ENCODE measurements at places on chromosomes 2 and 18.
A peak's percentile ranks its signal among the peaks of the same experiment; 100 is the strongest.

GRCh38 chr2:10961490-10961875 is 49.7 kb downstream of the KCNF1 start:
- DNase-seq: no peak

GRCh38 chr2:144835634-144836350 is 315.9 kb upstream of the ZEB2 start:
- DNase-seq: no peak

DNA sequence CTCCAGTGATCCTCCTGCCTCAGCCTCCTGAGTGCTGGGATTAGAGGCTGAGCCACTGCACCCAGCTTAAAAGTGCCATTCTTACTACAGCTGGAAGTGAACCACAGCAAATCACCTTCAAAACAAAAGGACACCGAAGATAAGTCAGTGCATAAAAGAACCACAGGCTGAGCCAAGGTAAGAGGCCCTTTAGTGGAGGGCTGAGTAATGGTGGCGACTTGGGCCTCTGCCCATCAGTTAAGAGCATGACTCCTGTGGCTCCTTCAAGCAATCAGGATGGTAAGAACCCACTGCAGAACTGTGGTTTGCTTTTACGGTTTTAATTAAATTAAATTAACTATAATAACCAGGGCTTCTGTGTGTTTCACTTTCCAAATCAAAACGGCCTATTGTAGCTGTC is 75.1 kb downstream of the CTAGE1 start:
- peak; percentile 55 for DNase-seq

DNA sequence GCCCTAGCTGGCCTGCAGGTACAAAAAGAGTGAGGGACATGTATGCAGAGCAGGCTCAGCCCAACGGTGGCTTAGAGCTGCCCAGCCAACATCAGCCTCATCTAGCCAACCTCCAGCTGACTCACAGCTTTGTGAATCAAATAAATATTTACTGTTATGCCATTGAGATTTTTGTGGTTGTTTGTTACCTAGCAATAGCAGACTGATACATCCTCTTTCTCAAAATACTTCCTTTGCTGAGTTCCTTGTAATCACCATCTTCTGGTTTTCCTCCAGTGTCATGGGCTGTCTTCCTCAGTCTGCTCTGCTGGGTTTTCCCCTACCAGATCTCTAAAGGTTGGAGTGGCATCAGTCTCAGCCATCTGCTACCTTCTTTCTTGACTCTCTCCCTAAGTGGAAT is 126.6 kb upstream of the SLC1A4 start:
- DNase-seq: no peak

GRCh38 chr2:64837116-64837731 is 152.0 kb upstream of the SLC1A4 start:
- DNase-seq: peak; percentile 24

- no peak for DNase-seq
These were observed 122.5 kb upstream of the RND3 start for GRCh38 chr2:150609831-150610582.

DNA sequence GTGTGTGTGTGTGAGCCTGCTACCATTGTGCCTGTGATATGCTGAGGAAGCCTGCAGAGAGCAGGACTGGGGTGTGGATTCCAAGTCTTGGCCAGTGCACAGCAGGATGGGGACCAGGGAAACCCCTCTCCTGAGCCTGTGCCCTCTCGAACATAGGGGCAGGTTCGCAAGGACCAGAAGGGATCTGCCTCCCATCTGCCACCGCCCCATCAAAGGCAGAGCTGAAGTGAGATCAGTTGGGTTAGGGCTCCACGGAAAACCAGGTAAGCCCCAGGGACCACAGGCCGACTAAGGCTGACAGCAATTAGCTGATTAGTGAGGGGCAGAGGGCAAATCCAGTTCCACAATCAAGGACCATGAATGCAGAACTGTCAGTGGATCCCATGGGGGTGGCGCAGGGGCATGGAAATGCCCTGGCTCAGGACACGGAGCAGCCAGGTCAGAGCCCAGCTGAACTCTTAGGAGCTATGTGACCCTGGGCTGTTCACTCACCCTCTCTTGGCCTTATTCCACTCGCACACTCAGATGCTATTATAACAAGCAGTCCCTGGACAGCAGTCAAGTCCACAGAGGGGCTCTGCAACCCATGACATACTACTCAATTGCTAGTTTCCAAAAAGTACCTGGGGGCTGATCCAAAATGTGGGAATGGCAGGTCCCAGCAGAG is 84.2 kb upstream of the ID2 start:
- DNase-seq: no peak

- no peak for DNase-seq
These were observed 381.2 kb downstream of the LPIN1 start for GRCh38 chr2:12127638-12128037.

GRCh38 chr2:73210696-73211095 is 3.3 kb upstream of the SMYD5 start:
- no peak for DNase-seq

GRCh38 chr2:201164166-201164565 is 18.8 kb upstream of the CASP10 start:
- DNase-seq: no peak

- no peak for DNase-seq
These were observed 44.2 kb upstream of the PPM1B start for GRCh38 chr2:44124500-44124899.

DNA sequence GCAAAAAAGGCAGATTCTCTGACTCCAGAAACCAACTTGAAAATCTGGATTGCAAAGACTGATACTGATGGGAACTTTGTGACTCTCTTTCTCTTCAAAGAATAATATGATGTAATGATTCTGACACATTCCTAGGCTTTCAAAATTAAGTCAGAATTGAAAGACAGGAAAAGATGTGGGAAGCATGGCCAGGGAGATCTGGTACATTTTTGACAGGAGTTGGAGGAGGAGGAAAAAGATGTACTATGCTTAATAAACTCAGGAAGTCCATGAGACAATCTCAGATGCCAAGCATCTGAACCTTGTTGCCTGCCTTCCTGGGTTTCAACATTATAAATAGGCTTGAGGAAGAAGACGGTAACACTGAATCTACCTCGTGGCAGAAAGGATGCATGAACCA is 34.2 kb downstream of the KLF7 start:
- no peak for DNase-seq

DNA sequence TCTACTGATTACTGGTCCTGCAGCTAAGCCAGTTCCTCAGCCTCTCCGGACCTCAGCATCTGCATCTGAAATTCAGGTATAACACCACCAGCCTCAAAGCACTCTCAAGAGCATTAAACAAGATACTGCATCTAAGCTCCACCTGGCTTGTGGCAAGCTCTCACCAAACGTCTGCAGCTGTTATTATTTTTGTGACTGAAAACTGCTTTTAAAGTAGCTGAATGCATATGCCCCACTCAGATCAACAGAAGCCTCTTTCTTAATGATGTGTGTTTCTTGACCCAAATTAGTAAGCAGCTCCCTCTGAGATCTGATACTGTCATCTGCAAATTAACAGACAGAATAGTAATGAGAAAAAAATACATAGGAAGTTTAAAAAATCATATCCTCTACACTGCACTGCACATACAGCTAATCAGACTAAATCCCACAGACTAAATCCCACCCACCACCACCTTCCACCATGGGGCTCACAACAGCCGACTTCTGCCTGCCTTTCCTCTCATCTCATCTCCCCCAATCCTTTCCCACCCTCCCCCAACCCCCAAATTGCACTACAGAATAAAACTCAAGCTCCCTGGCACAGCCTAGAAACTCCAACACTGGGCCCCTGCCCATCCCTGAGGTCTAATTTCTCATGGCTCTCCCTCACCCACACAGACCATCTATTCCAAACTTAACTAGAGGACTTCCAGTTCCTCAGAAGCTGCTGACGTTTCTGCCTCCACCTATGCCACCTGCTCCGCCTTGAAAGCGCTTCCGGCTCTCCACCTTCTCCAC is 52.9 kb downstream of the TMEM163 start:
- no peak for DNase-seq

DNA sequence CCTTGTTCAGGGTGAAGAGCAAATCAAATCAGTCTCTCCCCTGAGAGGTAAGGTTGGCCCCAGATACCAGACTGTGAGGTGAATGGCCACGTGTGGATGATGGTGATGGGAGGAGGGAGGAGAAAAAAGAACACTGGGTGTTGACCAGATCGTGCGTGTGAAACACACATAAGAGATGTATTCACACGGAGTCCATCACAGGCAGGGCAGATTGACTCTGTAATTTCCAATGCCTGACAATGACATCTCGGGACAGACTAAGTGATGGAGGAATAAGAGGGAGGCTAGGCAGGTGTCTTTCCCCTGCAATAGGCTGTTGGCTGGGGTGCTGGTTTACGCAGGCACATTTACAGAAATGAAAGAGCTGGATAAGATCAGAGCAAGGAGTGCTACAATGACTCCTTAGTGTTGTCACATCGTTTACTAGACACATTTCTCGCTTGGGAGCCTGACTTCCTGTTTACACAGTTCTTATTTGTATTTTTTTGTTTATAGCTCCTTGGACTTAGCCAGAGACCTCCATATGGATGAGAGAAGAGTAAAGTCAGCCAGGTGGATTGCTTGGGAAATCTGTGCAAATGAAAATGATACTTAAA is 43.1 kb downstream of the CPO start:
- no peak for DNase-seq

- no peak for DNase-seq
These were observed 409.5 kb upstream of the POU3F3 start for GRCh38 chr2:104444392-104444791.
